ENCODE measurements at places on chromosomes 3 and 15. TPM values are rescaled to one million over a fixed set of nuclear protein-coding genes. Genes with fewer than 3 reads are reported as not detected.

The CFAP92 gene
- 0.51 TPM for total RNA-seq

The CAMK2N2 gene
- total RNA-seq, result not detected

The GOLGA8S gene
- total RNA-seq, result 0.13 TPM

The CAPN3 gene
- 0.13 TPM for total RNA-seq

The ARRDC4 gene
- total RNA-seq, result 1.6 TPM

The SLC22A14 gene
- total RNA-seq, result under 0.01 TPM

The BUB1B gene
- 20.2 TPM for total RNA-seq

The GALNT15 gene
- 29.1 TPM for total RNA-seq

The MESP2 gene
- not detected for total RNA-seq

The NUDT16 gene
- 15.7 TPM for total RNA-seq

The B3GNT5 gene
- total RNA-seq, result 25.2 TPM

The ADCY5 gene
- under 0.01 TPM for total RNA-seq

The HTR3E gene
- total RNA-seq, result not detected

The CPLX3 gene
- not detected for total RNA-seq

The EHHADH gene
- total RNA-seq, result 4.3 TPM

The PDZRN3 gene
- total RNA-seq, result 0.13 TPM

The LTF gene
- 0.13 TPM for total RNA-seq

The CCR2 gene
- not detected for total RNA-seq

The C3orf62 gene
- 3.7 TPM for total RNA-seq

The CKMT1B gene
- total RNA-seq, result not detected

The PLOD2 gene
- 81.0 TPM for total RNA-seq

Measured in dermis microvascular lymphatic vessel endothelial cell (primary cell).